ENCODE measurements at places on chromosomes 11 and 22. TPM values are rescaled to one million over a fixed set of nuclear protein-coding genes. Genes with fewer than 3 reads are reported as not detected.

Gene OR56B1
- polyA plus RNA-seq = not detected

Gene KRTAP5-2
- not detected for polyA plus RNA-seq

Gene MMP12
- polyA plus RNA-seq = not detected

Gene ZNF70
- polyA plus RNA-seq = 1.6 TPM

Gene GRIK4
- polyA plus RNA-seq = 2.4 TPM

Gene CENPM
- polyA plus RNA-seq = 40.5 TPM

Gene CELSR1
- 1.5 TPM for polyA plus RNA-seq

Gene ROBO4
- 7.4 TPM for polyA plus RNA-seq

Gene C22orf23
- polyA plus RNA-seq = 1.2 TPM

Gene PLA2G6
- 30.3 TPM for polyA plus RNA-seq

Gene NRIP3
- polyA plus RNA-seq = 9.2 TPM
